Endothelial cell (in vitro differentiated cells): ENCODE measurements at places on chromosomes 5 and 9. TPM values are rescaled to one million over a fixed set of nuclear protein-coding genes. Genes with fewer than 3 reads are reported as not detected.

DNA sequence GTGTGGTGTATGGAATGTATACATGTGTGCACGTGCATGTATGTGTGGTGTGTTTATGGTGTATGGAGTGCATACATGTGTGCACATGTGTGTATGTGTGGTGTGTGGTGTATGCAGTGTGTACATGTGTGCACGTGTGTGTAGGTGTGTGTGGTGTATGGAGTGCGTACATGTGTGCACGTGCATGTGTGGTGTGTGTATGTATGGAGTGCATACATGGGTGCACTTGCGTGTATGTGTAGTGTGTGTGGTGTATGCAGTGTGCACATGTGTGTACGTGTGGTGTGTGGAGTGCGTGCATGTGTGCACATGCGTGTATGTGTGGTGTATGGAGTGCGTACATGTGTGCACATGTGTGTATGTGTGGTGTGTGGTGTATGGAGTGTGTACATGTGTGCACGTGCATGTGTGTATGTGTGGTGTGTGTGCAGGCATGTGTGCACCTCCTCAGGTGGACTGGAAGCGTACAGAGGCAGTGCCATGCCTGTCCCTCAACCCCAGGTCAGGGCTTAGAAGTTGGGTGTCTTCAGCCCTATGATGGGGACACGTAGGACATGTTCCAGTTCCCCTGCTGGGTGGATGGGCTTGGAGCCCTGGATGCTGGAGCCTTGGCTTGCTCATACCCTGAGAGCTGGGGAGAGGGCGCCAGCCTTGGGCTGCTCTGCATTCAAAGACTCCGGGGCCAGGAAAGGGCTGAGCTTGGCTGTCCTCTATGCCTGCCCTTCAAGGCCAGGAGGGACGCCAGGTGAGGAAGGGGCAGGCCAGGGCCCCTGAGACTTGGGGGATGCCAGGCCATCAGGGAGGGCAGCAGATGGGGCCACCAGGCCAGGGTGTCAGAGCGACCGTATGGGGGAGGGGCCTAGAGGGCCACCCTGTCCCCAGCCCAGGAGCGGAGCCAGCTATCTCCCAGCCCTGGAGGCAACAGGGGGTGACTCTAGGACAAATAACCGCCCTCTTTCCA, 12.2 kb downstream of the MYMK start:
- H3K27me3 ChIP-seq: peaks cover 4% of the 10 kb centered on the region
- no peak overlapping the region for H3K27ac ChIP-seq
- no peak overlapping the region for H3K4me3 ChIP-seq
- H3K4me1 ChIP-seq: peaks cover 8% of the 10 kb centered on the region
- H3K36me3 ChIP-seq: no peaks in the 10 kb centered on the region
- no peak for DNase-seq

GRCh38 chr5:137492331-137492730, 6.8 kb downstream of the SPOCK1 start:
- H3K4me3 ChIP-seq: no peak overlapping the region
- H3K27ac ChIP-seq: no peak overlapping the region

DNA sequence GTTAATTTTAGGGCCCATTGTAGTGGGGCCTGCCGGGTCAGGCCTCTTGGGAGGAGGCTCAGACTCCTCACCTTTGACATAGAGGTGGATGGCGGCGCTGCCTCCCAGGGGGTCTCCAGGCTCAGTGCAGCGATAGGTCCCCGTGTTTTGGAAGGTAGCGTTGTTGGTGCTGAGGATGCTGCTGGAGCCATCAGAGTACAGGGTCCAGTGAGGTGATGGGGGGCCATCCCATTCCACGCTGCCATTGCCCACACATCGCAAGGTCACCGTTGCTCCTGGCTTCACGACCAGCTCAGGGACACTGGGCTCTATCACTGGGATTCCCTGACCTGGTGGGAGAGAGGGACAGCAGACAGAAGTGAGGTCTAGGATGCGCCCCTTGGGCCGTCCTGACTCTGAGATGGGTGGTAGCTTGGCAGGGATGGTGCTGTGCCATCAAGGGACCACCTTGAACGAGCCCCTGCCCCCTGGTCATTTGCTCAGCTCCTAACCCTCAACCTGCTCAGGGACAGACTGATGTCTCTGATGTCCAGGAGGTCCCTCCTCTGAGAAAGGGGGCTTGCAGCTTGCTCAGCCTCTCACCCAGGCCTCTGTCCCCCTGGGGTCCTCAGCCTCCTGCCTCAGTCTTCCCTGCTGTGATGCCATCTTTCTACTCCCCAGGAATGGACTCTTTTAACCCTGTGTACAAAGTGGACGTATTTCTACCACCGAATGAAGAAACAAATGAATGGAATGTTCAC, 5.5 kb downstream of the CSF1R start:
- no peak for DNase-seq
- H3K27ac ChIP-seq: peak overlapping the region; percentile 98
- H3K4me1 ChIP-seq: peaks cover 43% of the 10 kb centered on the region
- H3K4me3 ChIP-seq: no peak overlapping the region
- H3K36me3 ChIP-seq: peaks cover 10% of the 10 kb centered on the region

- H3K27me3 ChIP-seq: peaks cover 3% of the 10 kb centered on the region
- H3K4me3 ChIP-seq: no peak overlapping the region
- H3K27ac ChIP-seq: no peak overlapping the region
- DNase-seq: no peak
These were observed 150.8 kb upstream of the PPP1R26 start for GRCh38 chr9:135328485-135329417.

GRCh38 chr5:111545031-111545430, 32.7 kb upstream of the STARD4 start:
- H3K27ac ChIP-seq: no peak overlapping the region
- H3K4me1 ChIP-seq: peaks cover 6% of the 10 kb centered on the region
- no peak for DNase-seq

GRCh38 chr5:96829297-96829696, 21.6 kb upstream of the ERAP1 start:
- H3K36me3 ChIP-seq: no peaks in the 10 kb centered on the region
- no peak overlapping the region for H3K27ac ChIP-seq
- H3K4me3 ChIP-seq: no peak overlapping the region
- H3K27me3 ChIP-seq: no peaks in the 10 kb centered on the region

GRCh38 chr9:38423973-38424843, at the start of gene IGFBPL1:
Gene IGFBPL1 (minus strand): TSS chr9:38424454. CDS start chr9:38424424, 30 bp downstream.
- H3K4me3 ChIP-seq: peak within 1 kb of the TSS; percentile 67
- no peak within 1 kb of the TSS for H3K27ac ChIP-seq
- H3K4me1 ChIP-seq: peaks cover 3% of the 10 kb centered on the region
- DNase-seq: peak; percentile 51
- peaks cover 7% of the 10 kb centered on the region for H3K27me3 ChIP-seq

GRCh38 chr9:32716425-32716824, 66.9 kb upstream of the TMEM215 start:
- H3K4me3 ChIP-seq: no peak overlapping the region
- no peaks in the 10 kb centered on the region for H3K36me3 ChIP-seq
- H3K27ac ChIP-seq: no peak overlapping the region

- no peaks in the 10 kb centered on the region for H3K4me1 ChIP-seq
- no peak for DNase-seq
- H3K27me3 ChIP-seq: no peaks in the 10 kb centered on the region
- H3K27ac ChIP-seq: no peak overlapping the region
These were observed 508.0 kb downstream of the GADD45G start for GRCh38 chr9:90112788-90113187.

- H3K36me3 ChIP-seq: no peaks in the 10 kb centered on the region
- DNase-seq: no peak
- H3K27ac ChIP-seq: no peak overlapping the region
These were observed 50.8 kb downstream of the OLFM1 start for GRCh38 chr9:135138078-135138855.

DNA sequence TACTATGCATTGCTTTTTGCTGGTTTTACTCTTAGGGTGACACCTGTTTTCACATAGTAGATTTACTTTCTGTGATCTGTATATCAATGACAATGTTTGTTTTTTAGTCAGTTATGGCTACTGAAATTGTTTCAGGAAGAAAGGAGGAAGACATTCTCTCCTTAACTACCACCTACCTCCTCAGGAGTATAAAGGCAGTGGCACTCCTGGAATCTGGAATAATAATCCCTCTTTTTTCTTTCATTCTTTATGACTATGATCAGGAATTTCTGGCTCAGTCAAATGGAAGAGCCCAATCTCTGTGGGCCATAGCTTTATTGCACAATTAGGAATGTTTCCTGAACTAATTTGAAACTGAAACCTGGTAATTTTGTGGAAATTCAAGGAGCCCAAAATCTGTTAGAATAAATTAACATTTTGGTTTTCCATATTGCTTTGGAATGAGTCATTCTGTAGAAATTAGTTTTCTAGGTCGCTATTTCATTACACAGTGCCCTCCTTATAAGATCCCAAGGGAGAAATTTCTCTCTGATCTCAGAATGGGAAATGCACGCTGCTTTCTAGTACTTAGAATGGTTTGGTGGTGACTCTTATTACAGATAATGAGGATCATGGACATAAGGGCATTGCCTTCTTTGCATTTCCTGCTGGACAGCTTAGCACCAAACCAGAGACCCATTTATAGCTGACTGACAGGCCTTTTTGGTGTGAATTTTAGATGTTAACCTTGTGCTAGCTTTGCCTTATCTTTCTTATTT, 95.3 kb upstream of the VLDLR start:
- H3K4me3 ChIP-seq: no peak overlapping the region
- no peaks in the 10 kb centered on the region for H3K4me1 ChIP-seq
- H3K27ac ChIP-seq: no peak overlapping the region
- no peak for DNase-seq
- H3K36me3 ChIP-seq: no peaks in the 10 kb centered on the region

GRCh38 chr5:176533894-176534611, 3.1 kb downstream of the RNF44 start:
- H3K4me1 ChIP-seq: peaks cover 51% of the 10 kb centered on the region
- peak overlapping the region; percentile 70 for H3K4me3 ChIP-seq
- H3K27ac ChIP-seq: peak overlapping the region; percentile 83
- H3K36me3 ChIP-seq: peaks cover 7% of the 10 kb centered on the region

- H3K4me3 ChIP-seq: no peak overlapping the region
- no peak overlapping the region for H3K27ac ChIP-seq
- no peak for DNase-seq
- no peaks in the 10 kb centered on the region for H3K4me1 ChIP-seq
These were observed 29.5 kb upstream of the ADRB2 start for GRCh38 chr5:148796936-148797335.

- H3K27ac ChIP-seq: no peak overlapping the region
- no peaks in the 10 kb centered on the region for H3K27me3 ChIP-seq
- no peaks in the 10 kb centered on the region for H3K4me1 ChIP-seq
- no peaks in the 10 kb centered on the region for H3K36me3 ChIP-seq
- DNase-seq: no peak
These were observed 75.0 kb upstream of the RUSC2 start for GRCh38 chr9:35414889-35415288.

- peaks cover 33% of the 10 kb centered on the region for H3K36me3 ChIP-seq
- H3K4me3 ChIP-seq: no peak overlapping the region
- no peak overlapping the region for H3K27ac ChIP-seq
- DNase-seq: no peak
- H3K27me3 ChIP-seq: peaks cover 2% of the 10 kb centered on the region
These were observed 234.1 kb downstream of the ADGRV1 start for GRCh38 chr5:90792725-90793124.

DNA sequence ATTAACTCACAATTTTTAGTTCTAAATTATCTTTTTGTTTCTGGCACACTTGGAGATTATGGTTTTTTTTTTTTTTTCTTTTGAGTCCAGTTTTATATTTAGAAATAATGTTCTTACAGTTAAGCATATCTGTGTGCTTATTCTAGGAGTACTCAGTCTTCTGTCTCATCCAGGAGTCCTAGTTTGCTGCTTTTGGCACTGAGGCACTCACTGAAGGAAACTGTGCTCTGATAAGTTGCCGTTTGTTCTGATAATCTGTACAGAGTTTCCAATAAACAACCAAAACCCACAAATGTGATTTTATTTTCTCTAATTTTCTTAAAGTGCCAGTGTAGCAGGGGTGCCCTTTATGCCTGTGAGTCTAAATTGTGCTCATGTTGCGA, 251.0 kb downstream of the LRRC70 start:
- no peaks in the 10 kb centered on the region for H3K36me3 ChIP-seq
- no peak for DNase-seq
- H3K4me3 ChIP-seq: no peak overlapping the region
- no peaks in the 10 kb centered on the region for H3K27me3 ChIP-seq

- no peak overlapping the region for H3K27ac ChIP-seq
- no peak for DNase-seq
- peaks cover 14% of the 10 kb centered on the region for H3K4me1 ChIP-seq
- H3K4me3 ChIP-seq: no peak overlapping the region
- H3K36me3 ChIP-seq: no peaks in the 10 kb centered on the region
These were observed 9.1 kb upstream of the ZNF608 start for GRCh38 chr5:124755565-124755964.

- peak overlapping the region; percentile 76 for H3K27ac ChIP-seq
- peaks cover 16% of the 10 kb centered on the region for H3K27me3 ChIP-seq
- peak overlapping the region; percentile 83 for H3K4me3 ChIP-seq
- peak; percentile 68 for DNase-seq
These were observed 6.1 kb downstream of the NOTCH1 start for GRCh38 chr9:136539427-136540421.

DNA sequence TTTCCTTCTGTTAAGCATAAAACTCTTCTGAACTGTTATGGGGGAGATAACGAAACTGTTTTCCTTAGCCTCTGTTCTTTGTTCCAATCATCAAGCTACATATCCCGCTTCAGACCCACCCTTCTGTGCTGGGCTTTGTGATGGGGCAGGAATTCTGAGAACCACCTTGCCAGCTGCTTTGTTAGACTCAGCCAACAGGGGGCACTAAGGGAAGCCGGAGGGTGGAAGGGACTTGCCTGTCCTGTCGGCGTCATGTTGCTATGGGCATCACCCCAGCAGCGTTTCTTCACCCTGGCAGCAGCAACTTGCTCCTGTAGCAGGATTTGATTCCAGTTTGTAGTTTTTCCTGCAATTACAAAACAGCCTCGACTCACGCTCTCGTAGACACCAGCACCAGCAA, 169.1 kb downstream of the CAAP1 start:
- no peaks in the 10 kb centered on the region for H3K4me1 ChIP-seq
- H3K4me3 ChIP-seq: no peak overlapping the region
- peak; percentile 80 for DNase-seq
- H3K36me3 ChIP-seq: no peaks in the 10 kb centered on the region

DNA sequence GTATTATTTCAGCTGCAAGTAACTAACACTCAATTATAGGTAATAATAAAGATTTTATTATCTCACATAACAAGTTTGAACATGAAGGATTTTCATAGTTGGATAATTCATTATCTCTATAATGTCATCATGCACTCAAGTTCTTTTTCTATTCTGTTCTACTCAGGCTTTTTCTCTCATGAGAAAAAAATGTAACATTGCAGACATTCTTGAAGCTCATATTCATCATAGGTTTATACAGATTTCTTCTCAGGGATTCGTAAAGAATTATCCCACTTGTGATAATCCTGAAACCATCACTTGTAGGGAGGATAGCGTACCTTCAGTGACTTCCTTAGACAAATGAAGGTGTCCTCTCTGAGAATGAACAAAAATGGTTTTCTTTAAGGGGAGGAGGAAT, 150.3 kb downstream of the XRCC4 start:
- no peaks in the 10 kb centered on the region for H3K36me3 ChIP-seq
- no peak overlapping the region for H3K4me3 ChIP-seq
- H3K4me1 ChIP-seq: no peaks in the 10 kb centered on the region
- H3K27me3 ChIP-seq: no peaks in the 10 kb centered on the region

- no peak for DNase-seq
- H3K4me3 ChIP-seq: no peak overlapping the region
- no peaks in the 10 kb centered on the region for H3K36me3 ChIP-seq
- H3K27ac ChIP-seq: no peak overlapping the region
These were observed 90.6 kb downstream of the PTCD2 start for GRCh38 chr5:72410688-72411295.

The PCDHGB5 gene
- total RNA-seq: 5.5 TPM

The GRIA1 gene
- total RNA-seq: 21.9 TPM

The PTPDC1 gene
- total RNA-seq: 7.4 TPM

The PCDHA6 gene
- 2.3 TPM for total RNA-seq

The AK8 gene
- total RNA-seq: 2.0 TPM

The GMCL2 gene
- not detected for total RNA-seq

The GABRA6 gene
- total RNA-seq: not detected

The PITX1 gene
- total RNA-seq: 0.87 TPM

The PFN3 gene
- total RNA-seq: not detected

The GZMA gene
- 0.62 TPM for total RNA-seq
